ENCODE measurements at places on chromosomes 7 and 10. TPM values are rescaled to one million over a fixed set of nuclear protein-coding genes. Genes with fewer than 3 reads are reported as not detected.

The PON1 gene
- total RNA-seq = not detected

The AKR1C1 gene
- not detected for total RNA-seq

The PAPOLB gene
- total RNA-seq = not detected

The CYP2C8 gene
- not detected for total RNA-seq

GRCh38 chr10:98855403-98856189, 380.1 kb downstream of the HPSE2 start:
- no peaks in the 10 kb centered on the region for H3K36me3 ChIP-seq
- H3K27ac ChIP-seq = no peak overlapping the region
- DNase-seq = no peak
- no peaks in the 10 kb centered on the region for H3K4me1 ChIP-seq
- H3K4me3 ChIP-seq = no peak overlapping the region

DNA sequence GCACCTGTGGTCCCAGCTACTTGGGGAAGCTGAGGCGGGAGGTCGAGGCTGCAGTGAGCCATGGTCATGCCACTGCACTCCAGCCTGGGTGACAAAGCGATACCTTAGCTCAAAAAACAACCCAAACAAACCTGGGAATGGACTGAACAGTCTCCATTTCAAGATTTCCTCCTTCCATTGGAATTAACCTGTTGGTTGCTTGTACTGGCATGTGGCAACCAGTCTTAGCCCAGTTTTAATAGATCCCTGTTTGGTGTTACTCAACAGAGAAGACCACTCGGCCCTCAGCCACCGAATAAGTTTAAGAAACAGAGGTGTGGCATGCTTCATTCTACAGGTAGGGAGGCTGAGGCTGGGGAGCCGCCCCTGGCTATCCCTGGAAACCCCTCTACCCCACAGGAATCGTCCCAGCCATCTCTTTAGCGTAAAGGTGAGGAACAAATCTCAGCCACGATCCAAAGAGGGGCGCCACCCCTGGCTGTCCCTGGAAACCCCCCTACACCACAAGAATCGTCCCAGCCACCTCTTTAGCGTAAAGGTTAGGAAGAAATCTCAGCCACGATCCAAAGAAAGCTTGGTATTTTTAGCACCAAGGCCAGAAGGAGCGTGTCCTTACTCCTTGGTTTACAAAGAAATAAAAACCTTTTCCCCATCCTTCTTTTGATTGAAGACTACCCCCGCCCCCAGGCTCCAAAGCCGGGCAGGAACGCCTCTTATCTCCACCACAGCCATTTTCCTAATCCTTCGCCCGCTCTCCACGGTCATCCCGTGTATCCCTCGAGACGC, 861 bp upstream of the TSPAN14 start:
- H3K36me3 ChIP-seq = no peaks in the 10 kb centered on the region
- H3K27ac ChIP-seq = no peak overlapping the region
- peak overlapping the region; percentile 43 for H3K4me3 ChIP-seq
- peaks cover 15% of the 10 kb centered on the region for H3K4me1 ChIP-seq
- H3K27me3 ChIP-seq = 0 out of 2 replicates have a peak, but pooled peaks cover 3% of the 10 kb centered on the region

DNA sequence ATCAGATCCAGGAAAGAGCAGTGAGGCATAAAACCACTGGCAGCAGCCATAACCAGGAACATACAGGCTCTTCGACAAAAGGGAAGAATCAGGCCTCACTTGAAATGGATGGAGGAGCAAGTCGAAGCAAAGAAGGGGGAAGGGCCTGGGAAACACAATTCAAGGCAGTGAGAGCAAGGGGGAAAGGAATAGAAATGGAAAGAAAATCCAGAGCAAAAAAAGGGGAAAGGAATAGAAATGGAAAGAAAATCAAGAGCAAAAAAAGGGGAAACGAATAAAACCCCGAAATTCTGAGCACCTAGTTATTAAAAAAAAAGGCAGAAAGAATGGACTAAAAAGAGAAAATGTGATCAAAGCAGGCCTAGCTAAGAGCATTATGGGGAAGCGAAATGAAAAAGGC, 24.1 kb upstream of the PRKAR2B start:
- H3K27ac ChIP-seq = no peak overlapping the region
- H3K36me3 ChIP-seq = no peaks in the 10 kb centered on the region
- H3K4me3 ChIP-seq = no peak overlapping the region
- DNase-seq = no peak
- H3K4me1 ChIP-seq = no peaks in the 10 kb centered on the region

GRCh38 chr10:91023700-91024398, 103.0 kb upstream of the ANKRD1 start:
- no peaks in the 10 kb centered on the region for H3K27me3 ChIP-seq
- no peaks in the 10 kb centered on the region for H3K36me3 ChIP-seq
- DNase-seq = no peak
- no peak overlapping the region for H3K4me3 ChIP-seq
- no peaks in the 10 kb centered on the region for H3K4me1 ChIP-seq
- no peak overlapping the region for H3K27ac ChIP-seq

DNA sequence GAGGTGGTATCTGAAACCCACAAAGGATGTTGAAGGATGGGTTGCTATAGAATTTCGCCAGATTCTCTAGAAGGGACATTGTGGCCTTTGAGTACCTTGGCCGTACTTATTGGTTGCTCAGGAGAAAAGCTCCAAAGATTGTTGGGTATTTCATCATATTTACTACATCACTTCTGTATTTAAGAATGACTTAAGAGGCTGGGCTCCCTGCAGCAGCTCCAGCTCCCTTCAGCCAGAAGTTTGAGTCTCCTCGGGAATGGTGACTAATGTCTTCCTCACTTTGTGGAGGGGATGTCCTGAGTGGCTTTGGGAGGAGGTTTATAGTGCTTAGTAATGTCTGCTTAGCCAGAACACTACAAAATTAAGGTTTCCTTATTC, 18.1 kb downstream of the MINDY4 start:
- no peak overlapping the region for H3K4me3 ChIP-seq
- H3K4me1 ChIP-seq = no peaks in the 10 kb centered on the region
- DNase-seq = no peak
- H3K36me3 ChIP-seq = no peaks in the 10 kb centered on the region
- H3K27me3 ChIP-seq = no peaks in the 10 kb centered on the region

DNA sequence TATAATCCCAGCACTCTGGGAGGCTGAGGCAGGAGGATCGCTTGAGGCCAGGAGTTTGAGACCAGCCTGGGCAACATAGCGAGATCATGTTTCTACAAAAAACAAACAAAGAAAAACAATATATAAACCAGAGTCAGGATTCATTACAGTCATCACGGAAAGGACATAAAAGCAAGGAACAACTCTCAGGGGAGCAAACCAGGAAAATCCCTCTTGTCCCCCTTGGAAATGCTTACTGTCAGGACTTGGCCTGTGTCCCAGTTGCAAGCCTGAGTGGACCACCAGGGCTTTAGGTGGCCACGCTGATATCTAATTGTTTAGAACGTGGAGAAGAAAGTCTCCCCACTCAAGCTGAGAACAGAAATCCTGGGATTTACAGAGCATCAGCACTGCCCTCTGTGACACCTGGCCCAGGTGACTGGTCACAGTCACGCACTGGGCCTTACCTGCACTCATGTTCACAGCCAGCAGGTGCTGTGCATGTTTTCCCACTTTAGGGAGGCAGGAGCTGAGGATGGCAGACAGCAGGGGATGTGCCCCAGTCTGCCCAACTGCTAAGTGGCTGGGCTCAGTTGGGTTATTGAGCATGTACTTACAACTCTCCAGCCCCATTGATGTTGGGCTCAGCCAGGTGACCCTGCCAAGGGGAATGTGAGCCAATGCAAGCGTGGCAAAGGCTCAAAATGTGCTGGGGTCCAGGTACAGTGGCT, 60.9 kb downstream of the TMEM130 start:
- no peak overlapping the region for H3K27ac ChIP-seq
- no peaks in the 10 kb centered on the region for H3K4me1 ChIP-seq
- no peaks in the 10 kb centered on the region for H3K36me3 ChIP-seq
- H3K4me3 ChIP-seq = no peak overlapping the region

- H3K27ac ChIP-seq = no peak overlapping the region
- H3K36me3 ChIP-seq = no peaks in the 10 kb centered on the region
- no peaks in the 10 kb centered on the region for H3K27me3 ChIP-seq
- DNase-seq = no peak
- no peak overlapping the region for H3K4me3 ChIP-seq
- H3K4me1 ChIP-seq = no peaks in the 10 kb centered on the region
Measured at GRCh38 chr10:2225609-2226008, 488.3 kb upstream of the ADARB2 start.

- H3K4me3 ChIP-seq = no peak overlapping the region
- no peaks in the 10 kb centered on the region for H3K27me3 ChIP-seq
- no peak for DNase-seq
- no peaks in the 10 kb centered on the region for H3K36me3 ChIP-seq
- no peak overlapping the region for H3K27ac ChIP-seq
Measured at GRCh38 chr10:18100669-18101068, 39.6 kb upstream of the CACNB2 start.

DNA sequence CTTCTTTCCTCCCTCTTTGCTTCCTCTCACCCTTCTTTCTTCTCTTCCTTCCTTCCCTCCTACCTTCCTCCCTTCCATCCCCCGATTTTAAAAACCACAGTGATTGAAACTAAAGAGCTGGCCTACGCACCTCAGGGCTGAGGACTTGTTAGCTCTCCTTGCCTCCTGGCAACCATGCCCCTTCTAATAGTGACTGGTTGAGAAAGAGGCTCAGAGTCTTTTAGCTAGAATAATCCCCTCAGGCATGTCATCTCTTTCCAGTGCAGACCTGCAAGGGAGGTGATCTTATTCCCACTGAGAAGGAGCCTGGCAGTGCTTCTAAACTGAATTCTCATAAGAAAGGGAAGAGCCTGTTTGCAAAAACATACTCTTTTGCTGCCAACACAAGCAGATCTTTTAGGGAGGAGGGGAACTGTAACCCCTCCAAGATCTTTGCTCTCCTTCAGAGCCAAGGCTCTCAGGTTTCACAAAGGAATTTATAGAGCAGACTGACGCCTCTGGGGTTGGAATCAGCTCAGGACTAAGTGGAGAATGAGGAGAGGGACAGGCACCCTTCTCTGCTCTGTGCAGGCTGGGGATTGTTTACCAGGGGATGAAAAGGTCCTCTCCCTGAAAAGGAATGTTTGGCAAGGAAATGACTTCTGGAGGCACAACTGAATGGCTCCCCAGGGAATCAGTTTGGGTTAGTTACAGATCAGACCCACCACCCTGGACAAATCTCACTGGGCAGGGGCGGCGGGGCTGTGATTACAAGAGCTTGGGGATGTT, 9.4 kb upstream of the ANKRD1 start:
- H3K27ac ChIP-seq = no peak overlapping the region
- H3K27me3 ChIP-seq = no peaks in the 10 kb centered on the region
- H3K4me3 ChIP-seq = no peak overlapping the region
- DNase-seq = no peak
- H3K36me3 ChIP-seq = no peaks in the 10 kb centered on the region

DNA sequence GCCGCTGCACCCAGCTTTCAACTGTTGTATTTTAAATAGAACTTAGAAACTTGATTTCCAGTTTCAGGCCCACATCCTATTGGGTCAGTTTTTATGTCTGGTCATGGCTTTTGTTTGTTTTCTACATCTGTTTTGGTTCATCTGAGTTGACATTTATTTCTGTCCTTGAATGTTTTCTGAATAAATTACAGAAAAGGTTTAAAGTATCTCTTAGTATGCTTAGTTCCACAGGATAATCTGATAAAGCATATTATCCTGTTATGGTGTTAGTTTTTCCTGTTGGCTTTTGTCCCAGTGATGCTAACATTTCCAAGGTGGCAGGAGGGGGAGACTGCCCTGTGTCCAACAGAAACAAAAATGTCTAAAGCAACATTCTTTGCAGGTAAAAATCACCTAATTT, 733.2 kb downstream of the INHBA start:
- H3K27ac ChIP-seq = no peak overlapping the region
- DNase-seq = no peak
- H3K4me3 ChIP-seq = no peak overlapping the region
- H3K36me3 ChIP-seq = no peaks in the 10 kb centered on the region

Data from Karpas-422 (cell line).